ENCODE measurements at places on chromosomes 4 and X.

DNA sequence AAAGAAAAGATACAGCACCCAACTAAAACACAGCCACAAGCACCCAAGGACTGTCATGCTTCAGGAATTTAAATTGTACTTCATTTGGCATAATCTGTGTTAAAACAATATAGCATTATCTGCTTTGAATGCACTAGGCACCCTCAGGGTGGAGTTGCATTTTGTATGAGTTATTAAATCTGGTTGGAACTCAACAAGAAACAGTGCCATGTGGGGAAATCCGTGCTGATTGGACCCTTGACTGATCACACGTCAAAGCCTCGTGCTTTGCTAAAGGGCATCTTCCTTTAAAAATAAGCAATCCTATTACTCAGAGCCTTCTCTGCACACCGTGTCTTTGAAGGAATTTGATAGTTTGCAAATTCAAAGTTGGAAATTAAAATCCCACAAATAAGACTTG lies 35.4 kb downstream of the IGFBP7 start:
- no peak for DNase-seq

GRCh38 chrX:42437211-42437610 lies 340.8 kb downstream of the PPP1R2C start:
- no peak for DNase-seq

- DNase-seq: no peak
Observed at GRCh38 chrX:119177278-119177677, 49.7 kb upstream of the KIAA1210 start.

DNA sequence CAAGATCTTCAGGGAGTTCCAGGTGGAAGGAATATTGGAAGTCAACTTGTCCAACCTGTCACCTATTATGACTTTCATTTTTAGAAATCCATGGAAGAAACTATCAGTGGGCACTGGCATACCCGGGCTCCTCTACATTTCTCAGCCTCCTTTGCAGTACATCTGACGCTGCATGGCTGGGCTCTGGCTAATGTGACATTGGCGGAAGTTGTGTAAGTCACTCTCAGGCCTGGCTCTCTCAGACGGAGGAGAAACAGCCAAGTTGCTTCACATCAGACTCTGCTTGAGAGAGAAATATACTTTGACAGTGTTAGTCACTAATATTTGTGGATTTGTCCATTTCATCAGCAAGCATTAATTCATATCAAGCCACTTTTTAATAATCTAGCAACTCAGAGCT lies 4.5 kb downstream of the DCHS2 start:
- DNase-seq: no peak

DNA sequence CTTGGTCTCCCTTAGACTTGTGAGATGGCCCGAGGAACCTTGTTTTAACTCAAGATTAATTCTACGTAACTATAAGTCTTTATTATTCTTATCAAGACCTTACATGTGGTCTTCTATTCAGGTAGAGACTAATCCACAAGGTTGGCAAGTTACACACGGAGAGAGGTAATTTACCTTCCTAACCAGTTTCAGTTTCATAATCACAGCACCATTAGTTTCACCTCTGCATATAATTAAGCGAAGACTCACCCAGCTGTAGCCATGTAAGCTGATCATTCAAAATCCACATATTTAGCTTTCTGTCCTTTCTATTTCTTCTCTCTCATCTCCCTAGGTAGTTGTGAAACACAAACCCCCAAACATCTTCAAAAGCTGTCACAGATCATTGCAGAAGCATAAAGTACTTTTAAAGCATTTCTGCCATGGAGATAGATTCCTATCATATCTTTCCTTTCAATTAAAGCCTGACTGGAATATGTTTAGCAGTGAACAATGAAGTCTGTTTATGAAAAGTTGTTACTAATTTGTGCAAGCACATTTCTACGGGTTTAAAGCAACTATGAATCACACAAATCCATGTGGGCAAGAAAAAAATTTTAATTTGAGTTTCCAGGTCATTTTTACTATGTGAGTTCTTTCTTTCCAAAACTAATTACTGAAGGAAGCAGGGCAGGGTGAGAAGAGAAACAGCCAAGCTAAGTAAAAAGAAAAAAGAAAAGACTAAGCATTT lies 78.5 kb downstream of the BTC start:
- peak; percentile 46 for DNase-seq

- DNase-seq: no peak
Observed at GRCh38 chr4:8761167-8761823, 110.3 kb downstream of the HMX1 start.

- no peak for DNase-seq
Observed at GRCh38 chr4:99352602-99353537, at the start of gene ADH1C. Gene ADH1C (minus strand): TSS chr4:99352746. CDS start chr4:99352675, 71 bp downstream.

DNA sequence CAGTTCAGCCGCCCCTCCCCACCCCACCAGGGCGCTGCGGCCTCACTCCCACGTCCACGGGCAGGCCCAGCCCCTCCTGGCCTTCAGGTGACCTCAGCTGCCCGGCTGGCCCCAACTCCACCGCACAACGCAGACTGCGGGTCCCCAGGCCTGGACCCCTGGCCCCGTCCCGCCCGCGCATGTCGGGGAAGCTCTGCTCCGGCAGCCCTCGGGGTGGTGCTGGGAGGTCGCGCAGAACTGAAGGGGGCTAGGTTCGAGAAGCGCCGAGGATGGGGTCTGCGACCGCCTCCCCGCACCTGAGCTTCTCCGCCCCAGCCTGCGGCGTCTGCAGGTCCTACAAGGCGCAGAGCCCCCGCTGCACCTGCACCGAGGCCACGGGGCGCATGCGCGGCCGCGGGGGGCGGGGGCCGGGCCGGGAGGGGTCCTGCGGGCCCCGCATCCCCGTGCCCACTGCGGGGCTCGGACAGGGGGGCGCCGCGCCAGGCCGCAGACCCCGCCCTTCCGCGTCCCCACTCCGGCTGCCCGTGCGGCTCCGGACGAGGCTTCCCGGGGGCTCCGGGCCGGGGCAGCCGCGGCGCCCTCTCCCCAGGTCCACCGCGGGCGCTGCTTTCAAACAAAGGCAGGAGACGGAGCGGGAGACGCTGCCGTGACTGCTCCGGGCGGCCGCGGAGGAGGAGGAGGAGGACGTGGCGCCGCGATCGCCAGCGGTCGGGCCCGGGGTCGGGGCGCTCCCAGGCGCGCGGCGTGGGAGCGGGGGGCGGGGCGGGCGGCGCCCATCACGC lies 672 bp upstream of the NAT8L start:
- DNase-seq: no peak

DNA sequence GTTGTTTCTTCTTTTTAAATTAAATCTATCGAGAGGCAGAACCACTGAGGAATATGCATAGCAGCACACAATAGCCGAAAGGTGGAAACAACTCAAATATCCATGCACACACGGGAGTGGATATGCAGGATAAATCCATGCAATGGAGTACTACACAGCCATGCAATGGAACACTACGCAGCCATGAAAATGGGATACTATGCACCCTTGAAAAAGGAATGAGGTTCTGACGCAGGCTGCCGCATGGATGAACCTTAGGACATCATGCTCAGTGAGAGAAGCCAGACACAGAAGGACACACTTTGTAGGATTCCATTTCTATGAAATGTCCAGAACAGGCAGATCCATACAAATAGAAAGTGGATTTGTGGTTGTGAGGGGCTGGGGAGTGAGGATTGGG lies 18.4 kb upstream of the P2RY8 start:
- no peak for DNase-seq

DNA sequence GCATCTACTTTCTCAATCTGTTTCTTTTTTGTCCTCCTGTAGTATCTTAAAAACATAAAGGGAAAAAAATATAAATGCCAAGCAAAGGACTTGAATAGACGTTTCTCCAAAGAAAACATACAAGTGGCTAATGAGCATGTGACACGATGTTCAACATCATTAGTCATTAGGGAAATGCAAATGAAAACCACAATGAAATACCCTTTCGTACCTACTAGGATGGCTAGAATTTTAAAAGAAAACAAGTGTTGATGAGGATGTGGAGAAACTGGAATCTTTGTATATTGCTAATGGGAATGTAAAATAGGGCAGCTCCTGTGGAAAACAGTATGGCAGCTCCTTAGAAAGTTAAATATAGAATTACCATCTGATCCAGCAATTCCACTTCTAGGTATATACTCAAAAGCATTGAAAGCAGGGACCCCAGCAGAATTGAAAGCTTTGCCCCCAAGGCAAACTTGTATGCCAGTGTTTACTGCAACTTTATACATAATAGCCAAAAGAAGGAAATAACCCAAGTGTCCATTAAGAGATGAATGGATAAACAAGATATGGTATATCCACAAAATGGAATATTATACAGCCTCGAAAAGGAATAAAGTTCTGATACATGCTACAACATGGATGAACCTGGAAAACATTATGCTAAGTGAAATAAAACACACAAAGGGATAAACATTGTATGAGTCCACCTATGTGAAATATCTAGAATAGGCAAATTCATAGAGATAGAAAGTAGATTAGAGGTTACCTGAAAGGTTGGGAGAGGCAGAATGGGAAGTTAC lies 138.3 kb downstream of the SH3KBP1 start:
- no peak for DNase-seq

DNA sequence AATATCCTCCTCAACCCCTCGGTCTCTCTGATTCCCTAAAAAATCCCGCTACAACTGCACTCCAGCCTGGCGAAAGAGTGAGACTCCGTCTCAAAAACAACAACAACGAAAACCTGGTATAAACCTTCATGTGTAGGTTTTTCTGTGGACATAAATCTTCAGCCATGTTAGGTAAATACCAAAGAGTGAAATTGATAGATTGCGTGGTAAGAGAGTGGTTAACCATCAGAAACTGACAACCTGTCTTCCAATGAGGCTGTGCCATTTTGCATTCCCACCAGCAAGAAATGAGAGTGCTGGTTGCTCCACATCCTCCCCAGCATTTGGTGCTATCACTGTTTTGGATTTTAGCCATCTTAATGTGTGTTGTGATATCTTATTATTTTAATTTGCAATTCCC lies 10.9 kb downstream of the TBC1D19 start:
- no peak for DNase-seq
